ENCODE measurements at places on chromosomes 16 and 17. TPM values are rescaled to one million over a fixed set of nuclear protein-coding genes. Genes with fewer than 3 reads are reported as not detected.

SCNN1B gene
- total RNA-seq: 0.18 TPM

ARL4D gene
- total RNA-seq: 19.0 TPM

SLC5A2 gene
- 0.21 TPM for total RNA-seq

LGALS9 gene
- 1.5 TPM for total RNA-seq

CLEC3A gene
- not detected for total RNA-seq

SLFN14 gene
- not detected for total RNA-seq

CDH3 gene
- 0.23 TPM for total RNA-seq

GPR142 gene
- not detected for total RNA-seq

KRT27 gene
- total RNA-seq: not detected

C17orf78 gene
- not detected for total RNA-seq

TERB1 gene
- not detected for total RNA-seq

EPOP gene
- 13.5 TPM for total RNA-seq

KRT39 gene
- total RNA-seq: not detected

FOXO3B gene
- total RNA-seq: 3.0 TPM

TMEM114 gene
- not detected for total RNA-seq

SYNGR3 gene
- 8.2 TPM for total RNA-seq

EMC6 gene
- total RNA-seq: 122 TPM

BORCS6 gene
- 5.4 TPM for total RNA-seq

CA5A gene
- total RNA-seq: not detected

C16orf74 gene
- 9.4 TPM for total RNA-seq

PSMD11 gene
- total RNA-seq: 174 TPM

C1QL1 gene
- 14.7 TPM for total RNA-seq

SEPTIN1 gene
- total RNA-seq: 0.58 TPM

ASPHD1 gene
- 30.7 TPM for total RNA-seq

SPECC1 gene
- 47.2 TPM for total RNA-seq

ASB16 gene
- total RNA-seq: 0.05 TPM

SP6 gene
- total RNA-seq: 2.8 TPM

BRD7 gene
- total RNA-seq: 63.4 TPM

DPEP3 gene
- total RNA-seq: not detected

ATP2C2 gene
- total RNA-seq: 0.10 TPM

CHD9NB gene
- total RNA-seq: 1.4 TPM

AIPL1 gene
- not detected for total RNA-seq

MT4 gene
- total RNA-seq: not detected

PIK3R6 gene
- total RNA-seq: not detected

NCBP3 gene
- 30.5 TPM for total RNA-seq

GUCY2D gene
- total RNA-seq: not detected

Data from A549 treated with CORT108297 at 1 μM for 4 hours (cell line).